ENCODE measurements at places on chromosomes 7 and 10.

DNA sequence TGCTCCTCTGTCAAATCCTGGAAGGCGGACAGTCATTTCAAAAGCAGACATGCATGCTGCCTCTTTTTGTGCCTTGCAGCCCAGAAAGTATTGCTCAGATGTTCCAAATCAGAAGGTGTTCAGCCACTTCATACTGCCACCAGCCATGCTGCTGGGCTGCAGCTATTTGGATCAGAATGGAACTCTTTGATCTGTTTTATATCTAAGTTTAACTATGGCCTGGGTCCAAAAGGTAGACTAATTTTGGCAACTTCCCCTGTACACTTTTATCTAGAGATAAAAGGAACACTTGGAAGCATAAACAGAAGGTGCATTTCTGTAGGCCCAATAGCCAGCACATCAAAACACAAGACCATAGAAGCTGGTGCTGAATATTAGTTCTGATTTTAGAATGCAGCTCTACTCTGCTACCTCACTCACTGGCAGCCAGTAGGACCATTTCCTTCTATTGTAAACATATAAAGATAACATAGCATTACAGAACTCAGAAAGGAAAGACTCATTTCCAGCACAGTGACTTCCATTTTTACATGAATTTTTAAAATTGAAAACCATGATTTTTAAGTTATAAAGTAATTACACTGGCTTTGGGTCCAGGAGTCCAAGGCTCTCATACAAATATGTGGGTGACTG, 143.1 kb upstream of the CAV2 start:
- DNase-seq: no peak

GRCh38 chr10:123203393-123204126, 49.4 kb downstream of the BUB3 start:
- DNase-seq: no peak

GRCh38 chr10:87733081-87733480, 73.4 kb downstream of the PAPSS2 start:
- no peak for DNase-seq

GRCh38 chr10:91653219-91653870, 20.5 kb upstream of the PPP1R3C start:
- no peak for DNase-seq

- DNase-seq: no peak
These were observed 937.1 kb downstream of the CNTNAP2 start for GRCh38 chr7:147053746-147054145.

- DNase-seq: no peak
These were observed 47.8 kb downstream of the IKZF1 start for GRCh38 chr7:50352282-50352681.

DNA sequence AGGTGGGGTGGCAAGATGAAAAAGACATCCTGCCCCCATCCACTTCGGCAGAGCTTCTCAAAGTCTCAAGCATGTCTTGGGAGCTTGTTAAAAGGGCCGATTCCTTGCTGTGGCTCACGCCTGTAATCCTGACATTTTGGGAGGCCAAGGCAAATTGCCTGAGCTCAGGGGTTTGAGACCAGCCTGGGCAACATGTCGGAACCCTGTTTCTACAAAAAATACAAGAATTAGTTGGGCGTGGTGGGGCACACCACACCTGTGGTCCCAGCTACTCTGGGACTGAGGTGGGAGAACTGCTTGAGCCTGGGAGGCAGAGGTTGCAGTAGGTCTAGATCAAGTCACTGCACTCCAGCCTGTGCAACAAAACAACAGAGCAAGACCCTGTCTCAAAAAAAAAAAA, 14.5 kb downstream of the TRIM8 start:
- DNase-seq: no peak

- no peak for DNase-seq
These were observed 43.3 kb downstream of the NRAP start for GRCh38 chr10:113620511-113620910.

- no peak for DNase-seq
These were observed 86.8 kb downstream of the ANKRD7 start for GRCh38 chr7:118311121-118311836.

DNA sequence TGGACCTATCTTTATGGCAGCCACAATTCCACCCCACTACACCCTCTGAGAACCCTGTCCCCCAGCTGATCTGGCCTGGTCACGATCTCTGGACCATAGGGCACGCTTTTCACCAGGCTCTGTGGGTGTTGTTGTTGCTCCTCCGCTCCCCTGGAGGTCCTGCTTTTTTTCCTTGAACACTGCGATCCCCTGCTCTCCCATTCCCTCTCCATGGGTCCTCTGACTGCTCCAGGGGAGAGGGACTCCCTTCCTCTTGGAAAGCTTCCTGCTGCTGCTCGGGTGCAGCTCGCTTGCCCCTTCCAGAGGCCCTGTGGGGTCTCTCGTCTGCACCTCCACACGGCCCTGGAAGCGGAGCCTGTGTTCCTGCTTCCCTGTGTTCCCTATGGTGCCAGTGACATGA, 53.5 kb downstream of the SNX10 start:
- no peak for DNase-seq

Data from T-cell (primary cell).